ENCODE measurements at places on chromosomes 13 and 19.
A peak's percentile ranks its signal among the peaks of the same experiment; 100 is the strongest.

- peak; percentile 47 for DNase-seq
These were observed 23.8 kb downstream of the TEX101 start for GRCh38 chr19:43438291-43439031.

GRCh38 chr13:109756778-109757177 is 29.6 kb downstream of the IRS2 start:
- no peak for DNase-seq

DNA sequence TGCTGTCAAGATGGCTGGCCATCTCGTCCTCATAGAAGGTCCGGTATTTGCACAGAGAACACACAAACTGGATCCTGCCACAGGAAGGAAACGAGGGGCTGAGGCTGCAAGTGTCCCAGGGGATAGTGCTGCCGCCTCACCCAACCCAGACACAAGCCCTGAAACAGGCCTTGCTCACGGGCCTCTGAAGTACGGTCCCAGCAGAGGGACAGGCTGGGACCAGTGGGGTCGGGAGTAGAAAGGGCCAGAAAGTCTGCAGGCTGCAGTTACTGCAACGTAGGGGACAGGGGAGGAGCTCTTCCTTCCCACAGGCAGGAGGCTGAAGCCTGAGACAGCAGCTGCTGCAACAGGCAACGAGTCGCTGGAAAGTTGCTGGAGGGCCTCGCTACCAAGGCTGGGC is 18.2 kb upstream of the AKAP8 start:
- DNase-seq, result no peak

DNA sequence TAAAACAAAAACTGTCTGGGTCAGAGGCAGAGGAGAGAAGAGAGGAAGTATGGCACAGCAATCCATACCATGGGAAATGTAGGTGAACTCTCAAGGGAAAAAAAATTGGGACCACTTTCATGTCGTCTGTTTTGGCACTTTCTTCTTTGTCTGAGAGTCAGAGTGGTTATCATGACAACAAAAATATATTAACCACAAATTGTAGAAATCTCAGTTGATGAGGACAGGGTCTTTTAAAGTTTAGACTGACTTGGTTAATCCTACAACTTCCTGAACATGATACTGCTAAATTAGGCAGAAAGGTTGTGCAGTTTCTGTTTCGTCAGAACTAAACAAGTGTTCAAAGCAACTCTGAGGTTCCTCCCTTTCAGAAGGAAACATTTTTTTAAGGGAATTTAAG is 15.2 kb downstream of the KLF5 start:
- DNase-seq, result no peak

GRCh38 chr19:12647490-12648071 is 19.0 kb downstream of the MAN2B1 start:
- DNase-seq, result no peak

- DNase-seq, result no peak
These were observed 84.0 kb upstream of the TDRD3 start for GRCh38 chr13:60312851-60313505.

- no peak for DNase-seq
These were observed 34.3 kb downstream of the ELF1 start for GRCh38 chr13:40984668-40985366.

DNA sequence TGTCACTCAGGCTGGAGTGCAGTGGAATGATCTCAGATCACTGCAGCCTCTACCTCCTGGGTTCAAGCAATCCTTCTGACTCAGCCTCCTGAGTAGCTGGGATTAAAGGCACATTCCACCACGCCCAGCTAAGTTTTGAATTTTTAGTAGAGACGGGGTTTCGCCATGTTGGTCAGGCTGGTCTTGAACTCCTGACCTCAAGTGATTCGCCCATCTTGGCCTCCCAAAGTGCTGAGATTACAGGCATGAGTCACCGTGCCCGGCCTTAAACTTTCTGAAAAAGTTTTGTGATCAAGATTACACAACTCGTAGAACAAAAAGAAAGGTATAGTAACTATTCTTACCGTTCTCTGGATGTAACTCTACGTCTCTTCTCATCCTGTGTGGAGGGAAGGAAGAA is 21.2 kb downstream of the DNMT1 start:
- DNase-seq, result no peak

DNA sequence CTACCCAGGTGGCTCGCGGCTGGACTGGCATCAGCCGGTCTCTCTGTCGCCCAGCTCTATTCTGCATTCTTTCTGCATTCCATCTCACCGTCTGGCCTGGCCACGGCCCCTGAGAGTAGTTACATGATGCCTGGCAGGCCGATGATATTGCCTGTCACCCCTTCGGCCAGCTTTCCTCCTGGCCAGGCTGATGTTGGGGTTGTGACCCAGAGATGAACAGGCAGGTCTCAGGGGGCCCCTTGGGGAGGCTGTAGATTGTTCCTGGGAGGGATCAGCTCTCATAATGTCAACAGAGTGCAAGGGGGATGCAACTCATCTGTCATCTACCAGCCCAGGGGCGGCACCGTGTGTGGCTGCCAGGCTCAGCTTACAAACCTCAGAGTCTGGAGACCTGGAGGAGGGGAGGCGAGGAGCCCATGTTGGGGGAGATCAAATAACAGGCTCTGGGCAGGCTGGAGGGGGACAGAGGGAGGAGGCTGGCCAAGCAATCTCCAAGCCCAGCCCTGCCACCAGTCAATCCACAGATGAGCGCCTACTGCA is 13.6 kb upstream of the FBXO17 start:
- no peak for DNase-seq

GRCh38 chr13:67091603-67092002 is 138.5 kb downstream of the PCDH9 start:
- no peak for DNase-seq

DNA sequence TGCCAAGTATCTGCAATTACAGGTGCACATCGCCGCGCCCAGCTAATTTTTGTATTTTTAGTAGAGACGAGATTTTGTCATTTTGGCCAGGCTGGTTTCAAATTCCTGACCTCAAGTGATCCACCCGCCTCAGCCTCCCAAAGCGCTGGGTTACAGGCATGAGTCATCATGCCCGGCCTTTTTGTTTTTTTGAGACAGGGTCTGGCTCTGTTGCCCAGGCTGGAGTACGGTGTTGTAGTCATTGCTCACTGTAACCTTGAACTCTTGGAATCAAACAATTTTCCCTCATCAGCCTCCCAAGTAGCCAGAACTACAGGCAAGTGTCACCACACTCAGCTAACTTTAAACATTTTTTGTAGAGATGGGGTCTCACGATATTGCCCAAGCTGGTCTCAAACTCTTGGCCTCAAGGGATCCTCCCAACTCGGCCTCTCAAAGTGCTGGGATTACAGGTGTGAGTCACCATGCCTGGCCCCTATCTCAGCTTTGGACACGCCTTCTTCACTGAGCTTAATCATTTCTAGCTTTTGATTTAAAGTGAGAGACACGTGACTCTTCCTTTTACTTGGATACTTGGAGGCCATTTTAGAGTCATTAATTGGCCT is 4.0 kb upstream of the IRGC start:
- no peak for DNase-seq

DNA sequence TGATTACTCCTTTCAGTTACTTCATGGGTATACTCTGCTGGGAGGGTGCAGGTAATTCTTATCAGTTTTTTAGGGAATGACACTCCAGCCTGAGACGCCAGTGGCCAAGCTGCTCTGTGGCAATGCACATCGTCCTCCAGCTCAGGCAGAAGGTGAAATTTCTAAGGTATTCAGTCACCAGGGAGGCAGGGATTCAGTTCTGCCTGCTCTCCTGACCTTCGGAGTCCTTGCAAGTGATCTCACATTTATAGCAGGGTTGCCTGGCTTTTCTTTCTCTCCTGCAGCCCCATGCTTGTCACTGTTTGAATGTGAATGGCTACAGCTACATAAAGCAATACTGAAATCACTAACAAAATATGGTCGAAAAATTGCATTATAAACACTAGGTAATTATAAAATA is 1447.5 kb downstream of the EFNB2 start:
- DNase-seq, result no peak

GRCh38 chr19:13989487-13989886 is 16.6 kb downstream of the RFX1 start:
- DNase-seq, result no peak

DNA sequence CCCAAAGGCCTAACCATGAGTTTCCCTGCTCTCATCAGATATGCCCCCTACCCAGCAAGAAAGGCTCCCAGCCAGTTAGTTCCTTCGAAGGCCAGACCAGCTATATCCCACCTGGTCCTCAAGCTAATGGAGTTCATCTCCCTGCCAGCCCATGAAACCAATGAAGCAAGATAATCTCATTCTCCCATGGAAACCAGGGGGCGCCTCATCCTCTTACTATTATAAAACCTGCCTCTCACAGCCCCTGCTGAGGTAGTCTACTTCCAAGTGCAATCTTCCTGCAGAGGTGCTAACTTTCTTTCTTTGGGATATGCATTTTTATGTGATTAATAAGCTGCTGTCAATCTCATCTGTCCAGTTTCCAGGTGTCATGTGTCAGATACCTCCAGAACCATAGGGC is 34.0 kb upstream of the ZNF573 start:
- DNase-seq, result no peak

DNA sequence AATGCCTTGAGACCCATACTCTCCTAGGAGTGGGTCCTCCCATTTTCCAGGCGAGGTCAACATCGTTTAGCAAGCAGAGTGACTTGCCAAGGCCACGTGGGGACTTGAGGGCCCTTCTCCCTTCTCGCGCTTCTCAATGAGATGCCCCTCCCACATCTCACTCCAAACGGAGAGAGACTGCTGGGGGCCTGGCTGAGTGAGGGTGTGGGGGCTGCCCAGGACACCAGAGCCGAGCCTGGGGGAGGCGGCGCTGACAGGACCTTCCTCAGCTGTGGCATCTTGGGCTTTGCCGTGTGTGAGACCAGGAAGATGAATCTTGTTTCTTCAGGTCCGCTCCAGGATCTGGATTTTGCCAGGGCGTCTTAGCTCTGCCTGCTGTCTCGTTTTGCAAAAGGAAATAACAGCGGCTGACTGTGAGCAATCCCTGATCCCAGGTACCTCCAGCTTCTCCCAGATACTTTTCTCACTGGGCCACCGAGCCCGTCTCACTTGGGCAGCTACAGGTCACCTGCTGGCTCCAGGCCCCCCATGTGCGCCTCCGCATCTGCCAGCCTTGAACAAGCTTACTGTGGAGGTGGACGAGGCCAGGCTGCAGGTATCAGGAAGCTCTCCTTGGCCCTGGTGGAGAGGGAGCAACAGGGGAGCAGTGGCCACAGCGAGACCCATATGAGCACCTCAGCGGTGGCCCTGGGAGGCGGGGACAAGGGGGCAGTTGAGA is 6.0 kb downstream of the COX6B2 start:
- no peak for DNase-seq

GRCh38 chr13:73334445-73334844 is 275.6 kb downstream of the KLF5 start:
- no peak for DNase-seq

GRCh38 chr19:39494661-39495060 is 4.1 kb upstream of the DLL3 start:
- DNase-seq, result no peak

- no peak for DNase-seq
These were observed 9.7 kb downstream of the CTU1 start for GRCh38 chr19:51098365-51099046.

DNA sequence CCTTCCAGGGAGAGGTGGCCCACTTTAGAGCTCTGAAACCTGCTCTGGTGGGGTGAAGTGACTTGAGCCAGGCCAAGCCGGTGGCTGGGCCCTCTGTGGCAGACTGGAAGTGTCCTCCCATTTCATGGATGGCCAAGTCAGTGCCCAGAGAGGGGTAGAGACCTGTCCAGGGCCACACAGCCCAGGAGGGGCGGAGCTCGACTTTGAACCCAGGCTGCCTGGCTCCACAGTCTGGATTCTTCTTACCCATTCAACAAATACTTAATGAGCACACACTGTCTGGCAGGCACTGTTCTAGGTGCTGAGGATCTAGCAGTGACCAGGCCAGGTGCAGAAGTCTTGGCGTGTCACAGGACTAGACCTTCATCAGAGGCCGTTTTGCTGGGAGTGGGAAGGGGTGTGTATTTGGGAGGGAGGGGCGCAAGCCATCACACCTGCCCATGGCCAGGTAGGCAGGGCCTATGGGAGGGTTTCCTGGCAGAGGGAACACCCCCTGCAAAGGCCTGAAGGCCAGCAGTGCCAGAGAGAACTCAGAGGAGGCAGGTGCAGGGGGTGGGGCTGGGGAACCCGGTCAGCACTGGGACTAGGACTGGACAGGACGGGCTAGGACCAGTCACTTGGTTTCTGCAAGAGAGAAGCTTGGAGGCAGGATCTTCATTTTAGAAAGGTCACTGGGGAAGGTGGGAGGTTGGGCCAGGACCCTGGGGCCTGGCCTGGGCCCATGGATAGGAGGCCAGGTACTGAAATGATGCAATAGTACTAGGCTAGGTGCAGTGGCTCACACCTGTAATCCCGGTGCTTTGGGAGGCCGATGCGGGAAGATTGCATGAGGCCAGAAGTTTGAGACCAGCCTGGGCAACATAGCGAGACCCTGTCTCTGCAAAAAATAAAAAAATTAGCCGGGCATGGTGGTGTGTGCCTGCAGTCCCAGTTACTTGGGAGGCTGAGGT is 31.8 kb downstream of the DNM2 start:
- DNase-seq, result no peak

- no peak for DNase-seq
These were observed 12.6 kb upstream of the LILRB4 start for GRCh38 chr19:54650108-54650655.

GRCh38 chr13:88395804-88396203 is 724.6 kb downstream of the SLITRK5 start:
- DNase-seq, result no peak

GRCh38 chr13:106118050-106118449 is 417.4 kb downstream of the EFNB2 start:
- no peak for DNase-seq

DNA sequence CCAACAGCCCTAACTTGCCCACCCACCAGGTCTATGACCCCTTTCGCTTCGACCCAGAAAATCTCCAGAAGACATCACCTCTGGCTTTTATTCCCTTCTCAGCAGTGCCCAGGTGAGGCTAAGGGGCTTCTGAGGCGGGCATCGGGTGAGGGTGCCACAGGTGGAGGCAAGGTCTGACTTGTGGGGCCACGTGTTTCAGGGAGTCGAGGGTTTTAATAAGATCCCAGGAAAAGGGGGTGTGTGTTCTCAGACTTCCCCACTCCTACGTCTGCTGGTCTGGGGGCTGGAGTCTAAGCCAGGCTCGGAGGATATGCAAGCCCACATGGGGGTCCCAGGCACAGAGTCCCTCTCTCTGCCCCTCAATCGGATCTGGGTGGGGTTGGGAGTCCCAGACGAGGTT is 30.9 kb upstream of the CYP4F8 start:
- DNase-seq, result no peak

GRCh38 chr13:23432626-23433025 is 876 bp downstream of the SACS start:
- DNase-seq, result no peak
